ENCODE measurements at places on chromosomes 6 and 20. TPM values are rescaled to one million over a fixed set of nuclear protein-coding genes. Genes with fewer than 3 reads are reported as not detected.

GRCh38 chr6:147676495-147677199 is 168.2 kb downstream of the SAMD5 start:
- DNase-seq: no peak

DNA sequence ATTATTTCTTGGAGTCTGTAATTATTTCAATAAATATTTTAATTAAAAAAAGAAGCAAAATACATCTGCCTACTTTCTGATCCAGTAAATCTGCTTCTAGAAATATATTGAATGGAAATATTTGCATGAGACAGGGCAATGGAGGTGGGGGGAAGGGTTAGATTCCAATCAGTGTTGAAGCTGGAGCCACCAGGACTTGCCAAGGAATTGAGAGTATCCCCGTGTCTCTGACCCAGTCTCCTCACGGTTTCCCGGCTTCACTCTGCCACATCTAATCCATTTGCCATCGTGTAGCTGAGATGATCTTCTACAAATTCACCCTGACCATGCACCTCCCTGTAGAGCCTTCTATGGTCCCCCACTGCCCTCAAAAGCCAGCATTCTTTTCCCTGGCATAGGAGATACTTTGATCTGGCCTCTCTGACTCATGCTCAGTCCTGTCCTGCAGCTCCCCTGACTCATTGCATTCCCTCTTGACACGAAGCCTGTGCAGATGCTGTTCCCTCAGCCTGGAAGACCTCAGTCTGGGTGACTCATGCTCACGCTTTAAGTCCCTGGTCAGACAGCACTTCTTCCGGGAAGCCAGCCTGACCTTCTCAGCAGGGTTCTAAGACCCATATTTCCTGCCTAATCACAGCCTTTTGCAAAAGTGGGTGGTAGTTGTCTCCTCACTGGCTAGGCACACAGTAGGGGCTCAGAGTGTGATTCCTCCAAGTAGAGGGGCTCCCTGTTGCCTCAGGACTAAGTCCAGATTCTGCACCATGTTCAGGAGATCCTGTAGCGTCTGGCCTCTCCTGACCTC is 23.0 kb upstream of the FKBP1A start:
- no peak for DNase-seq

- no peak for DNase-seq
Measured at GRCh38 chr6:147204060-147204785, at the start of gene STXBP5. Gene STXBP5, plus strand, starts transcription at chr6:147204417. Its CDS starts 116 bp downstream, at chr6:147204533.

DNA sequence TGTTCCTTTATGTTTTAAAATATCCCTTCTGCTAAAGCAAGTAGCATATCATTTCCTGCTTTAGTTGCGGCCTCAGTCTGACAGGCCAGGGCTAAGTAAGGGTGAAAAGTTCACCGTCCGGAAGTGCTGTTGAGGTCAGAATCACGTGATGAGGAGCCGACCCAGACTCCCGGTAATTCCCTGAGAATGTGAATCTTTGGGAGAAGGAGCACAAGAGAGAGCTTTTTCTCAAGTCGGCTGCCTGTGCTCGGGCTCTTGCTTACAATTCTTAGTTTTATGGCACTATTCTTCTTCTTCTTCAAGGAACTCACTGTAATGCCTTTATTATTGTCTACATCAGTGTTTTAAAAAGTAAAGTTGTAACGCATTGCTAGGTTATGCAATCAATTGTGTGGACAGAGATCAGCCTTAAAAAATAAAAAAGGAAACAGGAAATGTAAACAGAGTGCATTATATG is 309.3 kb downstream of the PRL start:
- peak; percentile 82 for DNase-seq

DNA sequence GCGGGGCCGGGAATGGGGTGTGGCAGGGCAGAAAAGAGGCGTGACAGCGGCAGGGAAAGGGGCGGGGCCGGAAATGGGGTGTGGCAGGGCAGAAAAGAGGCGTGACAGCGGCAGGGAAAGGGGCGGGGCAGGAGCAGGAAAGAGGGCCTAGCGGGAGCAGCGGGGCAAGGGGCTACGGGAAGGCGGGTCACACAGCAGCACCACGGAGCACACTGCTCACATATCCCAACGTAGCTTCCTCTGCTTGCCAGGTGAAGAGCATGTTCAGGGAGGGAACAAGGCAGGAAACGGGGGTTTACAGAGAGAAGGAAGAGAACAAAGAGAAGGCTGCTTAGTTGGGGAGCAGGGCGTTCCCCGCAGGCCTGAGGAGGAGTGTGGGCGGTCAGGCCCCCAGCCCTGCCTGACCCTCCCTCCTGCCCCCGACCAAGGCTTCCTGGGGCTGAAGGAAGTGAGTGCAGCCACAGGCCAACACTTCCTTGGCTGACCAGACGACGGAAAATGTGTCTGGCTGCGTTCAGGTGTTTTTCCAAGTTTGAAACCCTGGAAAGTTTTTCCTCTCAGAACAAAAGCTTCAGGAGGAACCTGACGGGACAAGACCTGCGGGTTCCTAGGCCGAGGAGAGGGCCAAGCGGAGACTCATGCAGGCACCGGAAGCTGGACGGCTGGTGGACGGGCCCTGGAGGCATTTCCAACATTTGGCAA is 13.8 kb downstream of the UCKL1 start:
- no peak for DNase-seq

- no peak for DNase-seq
Measured at GRCh38 chr6:169830876-169831275, 79.5 kb downstream of the ERMARD start.

The NKAIN2 gene
- total RNA-seq: 16.3 TPM

The GPSM3 gene
- 4.6 TPM for total RNA-seq

The TSPO2 gene
- 1.6 TPM for total RNA-seq

The CALHM6 gene
- 6.7 TPM for total RNA-seq

Measured in spinal cord (tissue), 10 donors.